HT1080 (cell line): ENCODE measurements at places on chromosomes 11 and 22. TPM values are rescaled to one million over a fixed set of nuclear protein-coding genes. Genes with fewer than 3 reads are reported as not detected.

- DNase-seq: no peak
Measured at GRCh38 chr11:119964136-119965025, 173.5 kb downstream of the TRIM29 start.

DNA sequence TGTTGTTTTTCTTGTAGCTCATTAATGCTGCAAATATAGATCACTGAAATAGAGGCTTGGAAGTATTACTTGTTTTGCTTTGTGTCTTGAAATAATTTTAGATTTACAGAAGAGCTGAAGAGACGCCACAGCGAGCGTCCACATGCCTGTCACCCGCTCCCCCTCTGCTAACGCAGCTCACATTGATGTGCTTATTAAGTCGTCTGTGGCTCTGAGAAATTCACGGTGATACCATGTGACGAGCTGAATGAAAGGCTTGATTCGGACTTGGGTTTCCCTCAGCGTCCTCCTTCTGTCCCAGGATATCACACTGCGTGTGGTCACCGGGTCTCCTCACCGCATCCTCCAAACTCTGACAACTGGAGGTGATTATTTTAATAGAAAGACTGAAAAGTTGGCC is 365.4 kb downstream of the BRD1 start:
- no peak for DNase-seq

- no peak for DNase-seq
Measured at GRCh38 chr11:94854770-94855633, 86.8 kb downstream of the AMOTL1 start.

DNA sequence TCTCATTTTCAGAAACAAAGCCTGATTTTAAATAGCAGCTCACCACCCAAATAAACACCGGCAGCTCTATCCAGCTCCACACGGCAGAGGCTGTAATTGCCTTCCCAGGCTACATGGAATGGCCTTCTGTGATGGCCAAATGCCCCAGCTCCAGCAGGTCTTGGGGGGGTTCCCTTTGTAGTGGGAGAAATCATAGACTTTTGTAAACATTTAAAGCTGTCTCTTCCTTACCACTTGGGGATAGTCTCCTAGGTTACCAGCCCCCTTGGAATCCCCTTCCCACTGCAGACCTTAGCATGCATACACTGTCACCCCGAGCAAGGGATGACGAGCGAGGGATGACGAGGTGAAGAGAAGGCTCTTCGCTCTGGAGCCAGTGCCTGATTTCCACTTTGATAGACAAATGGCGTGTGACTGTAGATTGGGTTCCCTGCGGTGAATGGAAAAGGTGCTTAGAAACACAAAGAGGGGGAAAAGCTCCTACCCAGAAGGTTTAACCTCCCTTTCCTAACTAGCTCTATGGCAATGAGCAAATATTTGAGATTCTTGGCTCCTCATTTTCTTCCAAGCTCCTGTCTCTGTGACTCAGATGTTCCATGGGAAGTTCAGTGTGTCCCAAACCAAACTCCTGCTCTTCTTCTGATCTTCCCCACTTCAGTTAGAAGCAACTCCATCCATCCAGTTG is 108.0 kb upstream of the CADM1 start:
- no peak for DNase-seq

GRCh38 chr11:63621071-63621470 is 6.8 kb upstream of the PLAAT3 start:
- no peak for DNase-seq

DNA sequence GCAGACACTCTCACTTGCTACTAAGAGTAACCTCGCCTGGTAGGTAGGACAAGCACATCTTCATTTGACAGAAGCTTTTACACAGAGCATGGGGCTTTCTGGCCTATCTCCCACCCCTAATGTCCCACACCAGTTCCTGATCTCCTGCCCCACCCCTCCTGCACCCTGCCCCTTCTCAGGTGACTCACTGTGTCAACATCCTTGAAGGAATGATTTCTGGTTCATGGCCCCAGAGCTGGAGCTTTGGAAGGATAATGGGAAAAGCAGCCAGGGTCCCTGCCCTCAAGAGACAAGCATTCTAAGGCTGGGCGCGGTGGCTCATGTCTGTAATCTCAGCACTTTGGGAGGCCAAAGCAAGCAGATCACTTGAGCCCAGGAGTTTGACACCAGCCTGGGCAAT is 47.2 kb downstream of the LRFN4 start:
- peak; percentile 70 for DNase-seq

DNA sequence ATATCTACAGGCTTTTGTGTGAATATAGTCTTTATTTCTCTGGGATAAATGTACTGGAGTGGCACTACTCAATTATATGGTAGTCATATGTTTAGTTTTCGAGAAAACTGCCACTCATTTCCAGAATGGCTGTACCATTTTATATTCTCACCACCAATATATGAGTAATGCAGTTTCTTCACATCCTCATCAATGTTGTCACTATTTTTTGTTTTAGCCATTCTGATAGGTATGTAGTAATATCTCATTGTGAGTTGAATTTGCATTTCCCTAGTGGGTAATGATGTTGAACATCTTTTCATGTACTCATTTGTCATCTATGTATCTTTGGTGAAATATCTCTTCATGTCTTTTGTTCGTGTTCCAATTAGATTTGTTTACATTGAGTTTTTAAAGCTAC is 18.0 kb downstream of the ACRV1 start:
- DNase-seq: no peak

DNA sequence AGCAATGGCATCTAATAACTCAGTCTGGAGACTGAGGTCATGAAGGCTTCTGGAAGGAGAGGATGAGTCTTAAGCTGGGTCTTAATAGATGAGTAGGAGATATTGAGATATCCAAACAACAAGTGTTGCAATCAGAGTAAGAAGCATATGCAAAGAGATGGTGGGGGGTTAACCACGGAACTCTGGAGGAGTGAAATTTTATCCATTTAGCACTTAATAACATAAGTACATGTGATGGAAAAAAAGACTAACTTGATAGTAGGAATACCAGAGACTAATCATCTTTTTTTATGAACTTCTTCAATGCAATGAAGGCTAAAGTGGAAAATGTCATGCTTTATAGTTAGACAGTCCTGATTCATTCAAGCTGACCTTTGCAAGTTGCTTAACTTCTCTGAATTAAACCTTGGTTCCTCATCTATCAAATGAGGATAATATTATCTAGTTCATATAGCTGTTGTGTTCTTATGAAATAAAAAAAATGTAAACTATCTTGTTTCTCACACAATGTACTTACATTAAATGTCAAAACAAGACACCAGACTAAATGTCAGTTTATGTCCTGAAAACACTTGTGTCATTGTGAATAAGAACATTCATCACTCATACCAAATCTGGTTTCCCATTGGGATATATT is 403.1 kb upstream of the CCDC90B start:
- DNase-seq: no peak

Gene XPNPEP3
- total RNA-seq: 9.0 and 10.9 TPM in 2 replicates

Gene PKP3
- total RNA-seq: 12.0 and 13.1 TPM in 2 replicates
